ENCODE measurements at places on chromosomes 16 and 17.

DNA sequence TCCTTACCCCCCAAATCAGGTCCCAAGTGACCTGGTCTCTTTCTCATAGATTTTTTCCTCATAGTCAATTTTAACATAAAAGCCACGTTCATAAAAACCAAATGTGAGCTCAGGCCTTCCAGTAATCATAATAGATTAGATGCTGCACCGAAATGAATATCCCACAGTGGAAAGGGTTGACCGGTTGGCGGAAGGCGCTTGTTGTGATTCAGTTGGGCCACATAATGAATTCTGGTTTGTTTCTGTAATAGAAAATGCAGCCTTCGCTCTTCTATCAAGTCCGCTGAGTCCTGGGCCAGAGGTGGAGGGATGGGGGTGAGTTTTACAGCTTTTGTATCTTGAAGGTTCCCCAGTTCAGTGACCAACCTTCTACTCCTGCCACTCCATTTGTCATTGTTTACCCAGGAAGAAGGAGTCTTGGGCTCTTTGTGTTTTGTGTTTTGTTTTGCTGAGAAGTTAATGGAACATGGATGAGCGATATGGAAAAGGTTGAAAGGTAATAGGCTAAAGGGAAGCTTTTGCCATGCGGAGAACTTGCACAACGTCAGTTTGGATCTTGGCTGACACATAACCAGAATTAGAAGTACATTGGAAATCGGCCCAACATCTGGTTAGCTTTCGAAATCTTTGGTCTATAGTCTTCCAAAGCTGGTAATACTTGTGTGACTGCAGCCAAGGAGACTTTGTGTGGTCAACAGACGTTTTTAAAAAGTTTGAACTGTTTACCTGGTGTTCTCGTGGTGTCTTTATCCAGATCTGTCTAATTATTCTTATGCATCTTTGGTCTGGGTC lies 89.5 kb downstream of the CLEC16A start:
- DNase-seq = no peak

GRCh38 chr17:50137042-50137441 lies 7.1 kb upstream of the SAMD14 start:
- DNase-seq = no peak

DNA sequence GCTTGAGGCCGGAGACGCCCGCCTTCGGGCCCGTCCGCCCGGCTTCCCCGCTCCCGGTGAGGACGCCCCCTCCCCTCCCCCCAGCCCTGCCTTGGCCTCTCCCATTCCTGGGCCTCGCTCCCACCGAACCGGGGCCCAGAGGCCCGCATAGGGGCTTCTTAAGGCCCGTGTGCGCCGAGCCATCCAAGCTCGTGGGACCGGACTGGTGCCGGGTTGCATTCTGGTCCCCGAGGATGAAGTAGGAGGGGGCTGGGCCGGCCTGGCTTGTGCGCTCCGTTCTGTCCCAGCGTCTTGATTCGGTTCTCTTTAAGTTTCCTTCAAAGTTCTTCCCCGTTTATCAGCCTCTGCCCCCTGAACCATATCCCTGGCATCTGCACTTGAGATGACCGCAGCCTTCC lies 488 bp downstream of the SENP3 start:
- DNase-seq = no peak

DNA sequence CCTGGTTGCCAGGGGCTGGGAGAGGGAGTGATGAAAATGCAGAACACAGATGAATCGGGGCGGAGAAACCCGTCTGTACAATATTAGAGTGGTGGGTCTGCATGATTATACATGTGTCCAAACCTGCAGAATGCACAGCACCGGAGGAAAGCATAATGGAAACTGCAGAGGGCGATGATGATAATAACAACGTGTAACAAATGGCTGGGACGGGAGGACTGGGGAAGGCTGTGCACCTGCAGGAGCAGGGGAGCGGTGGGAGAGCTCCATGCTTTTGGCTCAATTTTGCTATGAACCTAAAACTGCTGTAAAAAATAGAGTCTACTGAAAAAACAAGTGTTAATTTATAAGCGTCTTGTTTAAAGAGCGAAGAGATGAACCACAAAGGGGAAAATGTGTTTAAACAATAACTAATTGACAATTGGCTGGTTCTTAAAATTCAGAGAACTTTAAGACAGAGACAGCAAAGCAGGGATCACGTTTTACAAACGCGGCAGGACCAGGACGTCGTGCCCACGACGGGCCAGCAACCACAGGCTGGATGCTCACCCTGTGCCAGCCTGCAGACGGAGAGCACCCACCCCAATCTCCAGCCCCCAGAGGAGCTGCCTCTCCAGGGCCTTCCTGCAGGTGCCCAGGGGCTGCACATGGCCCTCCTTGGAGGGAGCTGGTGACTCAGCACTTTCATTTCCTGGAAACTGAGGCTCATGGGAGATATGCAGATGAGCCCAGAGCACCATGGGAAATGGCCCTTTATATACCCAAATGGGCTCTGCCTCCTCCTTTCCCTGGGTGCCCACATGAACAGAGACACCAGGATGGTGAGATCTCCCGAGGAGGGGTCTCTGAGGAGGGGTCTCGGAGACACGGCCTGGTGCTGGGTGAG lies at the start of gene TEX19:
TEX19 (plus strand) TSS at position 783 of the 886 bp plus-strand sequence. CDS start 2,904 bp downstream, outside the sequence.
- no peak for DNase-seq

DNA sequence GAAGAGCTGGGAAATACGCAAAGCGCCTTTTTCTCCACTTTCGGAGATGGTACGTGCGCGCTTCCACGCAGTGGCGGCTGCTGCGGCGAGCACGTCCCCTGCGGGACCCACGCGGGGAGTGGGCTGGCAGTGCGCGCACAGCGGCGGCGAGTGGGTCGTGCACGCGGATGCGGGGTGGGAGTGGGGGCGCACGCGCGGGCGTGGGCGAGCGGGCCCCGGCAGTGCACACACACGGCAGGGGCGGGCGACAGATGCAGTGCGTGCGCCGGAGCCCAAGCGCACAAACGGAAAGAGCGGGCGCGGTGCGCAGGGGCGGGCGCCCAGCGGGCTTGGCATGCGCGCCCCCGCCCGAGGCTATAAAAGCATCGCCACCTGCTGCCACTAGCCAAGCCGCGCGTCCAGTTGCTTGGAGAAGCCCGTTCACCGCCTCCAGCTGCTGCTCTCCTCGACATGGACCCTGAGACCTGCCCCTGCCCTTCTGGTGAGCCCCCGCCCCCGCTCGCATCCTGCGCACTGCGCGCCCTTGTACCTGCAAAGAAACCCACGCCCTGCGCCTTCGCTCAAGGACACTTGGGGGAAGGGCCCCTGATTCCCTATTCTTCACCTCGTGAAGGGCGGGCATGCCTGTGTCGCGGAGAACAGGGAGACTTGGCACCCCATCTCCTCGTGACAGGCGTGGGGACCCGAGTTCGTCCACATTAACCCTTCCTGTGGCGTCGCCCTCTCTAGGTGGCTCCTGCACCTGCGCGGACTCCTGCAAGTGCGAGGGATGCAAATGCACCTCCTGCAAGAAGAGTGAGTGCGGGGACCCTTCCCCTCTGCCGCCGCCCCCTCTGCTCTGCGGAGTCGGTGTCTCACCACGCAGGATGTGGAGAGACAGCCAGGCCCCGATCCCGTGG lies at the start of gene MT3:
MT3 (plus strand) TSS at position 388 of the 899 bp plus-strand sequence; CDS start at position 451, 63 bp downstream.
- no peak for DNase-seq

DNA sequence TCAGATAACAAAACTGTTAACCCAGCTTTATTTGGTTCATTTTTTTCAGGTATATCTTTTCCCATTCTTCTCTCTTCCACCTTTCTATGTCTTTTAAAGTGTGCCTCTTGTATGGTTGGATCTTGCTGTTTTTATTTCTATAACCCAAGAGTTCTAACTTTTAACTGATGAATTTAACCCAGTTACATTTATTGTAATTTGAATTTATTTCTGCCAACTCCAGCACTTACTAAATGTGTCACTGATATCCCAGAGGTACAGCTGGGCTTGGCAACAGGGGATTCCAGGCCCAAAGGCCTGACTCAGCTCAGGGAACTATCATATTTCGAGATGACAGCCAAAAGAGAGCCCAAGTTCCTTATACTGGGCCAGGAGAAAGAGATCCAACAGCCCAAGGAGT lies 200.1 kb downstream of the GSG1L start:
- DNase-seq = no peak

DNA sequence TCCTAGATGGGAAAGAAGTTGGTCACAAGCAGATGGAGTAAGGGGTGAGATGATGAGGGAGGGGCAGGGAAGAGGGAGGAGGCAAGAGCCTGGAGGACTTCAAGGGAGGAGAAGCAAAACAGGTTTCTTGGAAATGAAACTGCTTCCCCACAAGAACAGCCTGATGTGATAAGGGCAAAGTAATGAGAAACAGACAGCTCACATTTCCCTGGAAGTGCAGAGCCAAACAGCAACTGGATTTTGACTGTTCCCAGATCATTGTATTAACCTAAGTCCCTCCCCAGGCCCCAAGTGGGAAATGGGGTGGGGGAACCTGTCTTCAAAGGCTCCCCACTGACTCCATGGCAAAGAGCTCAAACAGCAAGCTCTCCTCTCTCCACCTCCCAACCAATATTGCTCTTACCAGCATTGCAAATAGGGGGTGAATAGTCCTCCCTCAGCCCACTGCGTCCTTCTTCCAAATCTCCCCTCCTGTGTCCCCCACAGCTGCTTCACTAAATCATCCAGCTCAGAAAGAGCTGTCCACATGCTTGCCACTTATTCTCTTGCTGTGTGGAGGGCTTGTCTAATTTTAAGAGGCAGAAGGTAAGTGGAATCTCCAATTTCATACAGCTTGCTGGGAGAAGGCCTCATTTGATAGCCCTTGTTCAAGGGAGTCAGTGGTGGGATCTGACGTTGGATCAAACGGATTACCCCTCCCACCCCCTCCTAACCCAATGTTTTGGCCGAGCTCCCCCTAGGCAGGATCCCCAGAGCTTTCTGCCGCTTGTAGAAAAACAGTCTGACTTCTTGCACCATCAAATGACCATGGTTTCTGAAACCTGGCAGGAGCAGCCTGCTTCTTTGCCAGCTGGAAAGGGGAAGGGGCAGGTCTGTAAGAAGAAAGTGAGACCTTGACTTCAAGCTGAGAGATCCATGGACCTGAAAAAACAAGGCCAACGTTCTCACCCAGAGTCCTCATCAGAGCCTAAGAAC lies 56.3 kb upstream of the SMIM36 start:
- DNase-seq = no peak
